Aorta (tissue), 5 donors: ENCODE measurements at places on chromosomes 7 and 10.

DNA sequence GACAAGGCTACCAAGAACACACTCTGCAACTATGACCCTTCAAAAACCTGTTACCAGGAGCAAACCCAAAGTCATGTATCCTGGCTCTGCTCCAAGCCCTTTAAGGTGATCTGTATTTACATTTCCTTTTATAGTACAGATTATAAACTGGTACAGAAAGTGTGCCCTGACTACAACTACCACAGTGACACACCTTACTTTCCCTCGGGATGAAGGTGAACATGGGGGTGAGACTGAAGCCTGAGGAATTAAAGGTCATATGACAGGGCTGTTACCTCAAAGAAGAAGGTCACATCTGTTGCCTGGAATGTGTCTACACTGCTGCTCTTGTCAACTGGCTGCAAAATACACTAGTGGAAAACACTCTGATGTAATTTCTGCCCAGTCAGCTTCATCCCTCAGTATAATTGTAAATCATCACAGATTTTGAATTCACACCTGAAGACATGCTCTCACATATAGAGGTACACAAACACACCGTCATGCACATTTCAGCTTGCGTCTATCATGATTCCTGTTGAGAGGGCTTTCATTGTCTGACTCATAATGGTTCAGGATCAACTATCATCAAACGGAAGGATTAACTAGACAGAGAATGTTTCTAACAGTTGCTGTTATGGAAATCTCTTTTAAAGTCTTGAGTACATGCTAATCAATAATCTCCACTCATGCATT, 318.3 kb downstream of the NXPH1 start:
- no peak for DNase-seq

- DNase-seq, result no peak
Observed at GRCh38 chr7:85840554-85840953, 653.7 kb upstream of the SEMA3D start.

DNA sequence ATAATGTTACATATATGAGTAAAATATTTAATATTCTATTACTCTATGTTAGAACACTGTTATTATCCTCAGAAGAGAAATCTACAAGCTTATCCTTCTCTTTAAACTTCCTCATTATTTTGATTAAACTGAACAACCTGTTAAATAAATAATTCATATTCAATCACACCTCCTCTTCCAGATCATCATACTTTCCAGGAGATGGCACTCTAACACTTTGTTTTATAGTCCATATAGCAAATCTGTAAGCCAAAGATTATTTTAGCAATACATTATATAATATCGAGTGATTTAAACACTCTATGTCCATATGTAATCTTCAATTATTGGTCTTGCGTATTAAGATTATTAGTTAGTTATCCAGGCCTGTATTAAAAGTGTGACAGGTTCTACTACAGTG, 694.1 kb downstream of the ANKRD7 start:
- DNase-seq, result no peak

DNA sequence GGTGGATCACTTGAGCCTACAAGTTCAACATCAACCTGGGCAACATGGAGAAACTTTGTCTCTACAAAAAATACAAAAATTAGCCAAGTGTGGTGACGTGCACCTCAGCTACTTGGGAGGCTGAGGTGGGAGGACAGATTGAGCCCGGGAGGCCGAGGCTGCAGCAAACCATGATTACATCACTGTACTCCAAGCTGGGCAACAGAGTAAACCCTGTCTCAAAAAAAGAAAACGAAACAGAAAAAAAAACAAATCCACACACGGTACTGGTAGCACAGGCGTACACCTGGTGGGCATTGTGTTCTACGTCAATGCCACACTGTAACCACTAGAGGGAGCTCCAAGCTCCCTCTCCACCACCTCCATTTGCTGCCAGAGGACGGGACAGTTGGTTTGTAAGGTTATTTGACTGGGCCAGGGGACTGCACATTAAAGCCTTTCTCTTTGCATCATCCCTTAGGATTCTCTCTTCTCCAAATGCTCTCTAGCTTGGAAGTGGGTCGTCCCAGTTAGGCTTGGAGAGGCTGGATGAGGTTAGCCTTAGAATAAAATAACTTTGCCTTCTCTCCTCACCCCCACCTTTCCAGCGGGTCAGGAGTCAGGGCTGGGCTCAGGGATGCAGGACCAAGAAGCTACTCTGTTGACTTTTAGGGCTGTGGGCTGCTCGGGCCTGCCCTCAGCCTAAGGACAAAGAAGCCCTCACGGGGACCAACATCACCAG, 130.8 kb downstream of the SORBS1 start:
- DNase-seq, result no peak

- DNase-seq, result no peak
Observed at GRCh38 chr10:88525371-88526069, 57.6 kb downstream of the RNLS start.
